H1 (cell line): ENCODE measurements at places on chromosomes 7 and 10. TPM values are rescaled to one million over a fixed set of nuclear protein-coding genes. Genes with fewer than 3 reads are reported as not detected.

TUBAL3 gene
- not detected in 2 replicates for total RNA-seq

HOXA2 gene
- not detected in 2 replicates for total RNA-seq

GSDME gene
- 7.6 and 8.5 TPM in 2 replicates for total RNA-seq

RARRES2 gene
- total RNA-seq, result 254 and 264 TPM in 2 replicates

CFAP69 gene
- 3.2 and 3.8 TPM in 2 replicates for total RNA-seq

CDC14C gene
- total RNA-seq, result not detected in 2 replicates

AKR1C8 gene
- not detected in 2 replicates for total RNA-seq

NUTM2A gene
- 0.41 and 0.59 TPM in 2 replicates for total RNA-seq

NFE2L3 gene
- 62.6 and 64.9 TPM in 2 replicates for total RNA-seq

RBM20 gene
- total RNA-seq, result 0.29 and 0.63 TPM in 2 replicates

CALHM3 gene
- 0.17 TPM in 1 of 2 replicates, not detected in the other for total RNA-seq

GARIN1A gene
- total RNA-seq, result 0.29 and 0.34 TPM in 2 replicates

- no peak for DNase-seq
These were observed 135.2 kb upstream of the ETV1 start for GRCh38 chr7:14124716-14125115.

DNA sequence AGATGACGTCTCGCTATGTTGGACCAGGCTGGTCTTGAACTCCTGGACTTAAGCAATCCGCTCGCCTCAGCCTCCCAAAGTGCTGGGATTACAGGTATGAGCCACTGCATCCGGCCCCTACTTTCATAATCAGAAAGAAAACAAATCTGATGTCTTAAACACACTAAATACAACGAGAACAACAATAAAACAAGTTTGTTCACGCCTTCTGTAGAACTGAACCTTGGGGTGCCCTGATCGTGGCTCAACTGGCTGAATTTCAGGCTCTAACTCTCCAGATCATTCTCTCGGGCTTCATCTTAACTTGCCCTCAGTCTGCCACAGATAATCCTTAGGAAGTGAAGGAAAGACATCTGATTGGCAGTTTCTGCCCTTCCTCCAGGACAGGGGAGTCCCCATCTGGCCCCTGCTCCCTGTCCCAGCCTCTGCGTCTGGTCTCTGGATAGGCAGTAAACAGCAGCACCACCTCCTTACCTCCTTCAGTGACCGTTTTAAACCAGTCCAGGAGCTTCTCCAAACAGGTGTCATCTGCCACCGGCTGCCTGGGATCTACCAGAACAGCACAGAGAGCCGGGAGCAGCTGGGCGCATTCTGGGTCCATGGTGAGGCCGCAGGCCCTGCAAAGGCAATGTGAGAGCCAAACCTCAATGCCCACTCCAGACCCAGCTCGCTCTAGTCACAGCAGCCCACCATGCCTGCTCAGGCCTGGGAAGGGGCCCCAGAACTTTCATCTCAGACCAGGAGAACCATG, 1.3 kb downstream of the BRAT1 start:
- no peak for DNase-seq

DNA sequence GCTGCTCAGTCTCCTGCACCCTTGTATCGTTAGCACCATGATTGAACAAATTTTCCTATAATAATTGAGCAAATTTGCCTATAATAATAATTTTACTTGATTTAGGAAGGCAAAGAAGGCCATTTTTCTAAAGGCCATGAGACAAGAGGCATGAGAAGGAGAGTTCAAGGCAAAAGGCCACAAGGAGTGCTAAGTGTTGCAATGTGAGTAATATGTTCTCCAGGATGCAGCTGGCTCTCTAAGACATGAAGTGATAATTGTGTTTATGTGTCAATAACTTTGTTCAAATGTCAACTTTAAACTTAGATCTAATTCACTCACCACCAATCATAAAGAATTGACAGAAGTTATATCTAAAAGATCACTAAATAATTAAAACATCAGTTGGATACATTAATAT, 53.8 kb downstream of the SGCE start:
- DNase-seq, result no peak

DNA sequence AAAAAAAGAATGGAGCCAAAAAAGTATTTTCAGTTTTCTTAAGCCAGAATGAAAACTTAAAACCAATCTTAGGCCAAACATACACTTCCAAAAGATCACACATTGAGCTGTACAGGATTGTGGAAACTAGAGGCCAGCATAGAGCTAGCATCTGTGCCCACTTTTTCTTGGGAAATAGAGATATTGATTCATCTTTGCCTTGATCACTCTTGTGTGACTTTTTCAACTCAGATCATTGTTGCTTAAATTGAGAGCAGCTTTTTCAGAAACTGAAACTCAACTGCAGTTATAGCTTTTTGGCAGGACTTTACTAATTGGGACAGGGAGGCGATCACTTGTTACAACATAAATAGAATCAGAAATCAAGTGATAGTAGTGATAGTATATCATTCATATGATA, 132.2 kb downstream of the PRKG1 start:
- no peak for DNase-seq

- no peak for DNase-seq
These were observed 104.1 kb upstream of the KCNMA1 start for GRCh38 chr10:77741746-77742145.

- DNase-seq, result no peak
These were observed 219.5 kb downstream of the KIAA1217 start for GRCh38 chr10:24428410-24428782.

GRCh38 chr7:140774371-140774770, 77.9 kb downstream of the NDUFB2 start:
- no peak for DNase-seq

- no peak for DNase-seq
These were observed 71.3 kb downstream of the NRCAM start for GRCh38 chr7:108384716-108385483.

DNA sequence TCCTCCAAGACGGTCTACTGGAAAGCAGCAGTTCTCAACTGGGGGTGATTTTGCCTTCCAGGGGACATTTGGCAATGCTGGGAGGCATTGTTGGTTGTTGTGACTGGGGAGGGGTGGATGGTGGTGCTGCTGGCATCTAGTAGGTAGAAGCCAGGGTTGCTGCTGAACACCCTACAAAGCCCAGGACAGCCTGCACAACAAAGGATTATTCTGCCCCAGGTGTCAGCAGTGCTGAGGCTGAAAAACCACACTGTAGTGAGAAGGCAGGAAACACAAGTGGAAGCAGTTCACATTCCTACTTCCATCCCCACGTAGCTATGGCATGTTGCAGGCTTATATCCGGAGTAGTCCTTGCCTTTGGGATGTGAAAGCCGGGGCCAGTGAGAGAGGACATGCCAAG, 86.9 kb downstream of the AOAH start:
- DNase-seq, result no peak

- no peak for DNase-seq
These were observed 10.4 kb upstream of the ELFN1 start for GRCh38 chr7:1659696-1660095.

DNA sequence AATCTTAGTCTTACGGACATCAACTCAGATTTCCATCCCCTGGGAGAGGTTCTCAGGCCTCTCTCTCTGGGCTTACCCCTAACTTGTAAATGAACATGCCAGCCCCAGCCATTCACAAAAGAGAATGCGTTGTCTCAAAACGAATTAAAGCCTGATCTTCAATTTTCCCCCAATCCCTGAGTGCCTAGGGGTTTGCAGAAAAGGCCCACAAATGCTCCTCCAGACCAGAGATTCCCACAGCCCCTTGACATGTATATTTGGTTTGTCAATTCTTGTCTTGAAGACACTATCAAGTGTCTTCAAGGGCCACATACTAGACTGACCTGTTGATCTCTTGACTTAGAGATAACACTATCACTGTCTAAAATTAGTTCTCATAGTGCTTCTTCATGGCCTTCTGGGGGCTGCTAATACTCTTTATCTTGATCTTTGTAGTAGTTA, 11.9 kb upstream of the HOXA13 start:
- DNase-seq, result no peak

GRCh38 chr7:151060416-151061212, 1.2 kb downstream of the SLC4A2 start:
- no peak for DNase-seq

DNA sequence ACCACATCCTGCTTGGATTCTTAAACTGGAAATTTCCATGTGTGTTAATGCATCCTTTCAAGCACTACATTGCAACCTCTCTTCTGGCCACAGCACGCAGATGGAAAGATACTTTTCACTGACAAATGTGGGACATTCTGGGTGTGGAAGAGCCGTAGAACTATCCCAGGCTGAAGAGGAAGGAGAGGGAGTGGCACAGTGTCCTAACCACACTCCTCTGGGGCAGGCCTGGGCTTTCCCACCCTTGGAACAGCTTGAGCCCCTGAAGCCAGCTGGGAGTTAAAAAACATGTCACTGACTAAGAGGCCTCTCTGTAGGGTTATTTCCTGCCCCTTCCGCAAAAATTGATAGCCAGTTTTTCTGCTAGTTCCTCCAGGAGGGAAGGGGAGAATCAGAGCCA, 34.0 kb upstream of the DNMBP start:
- no peak for DNase-seq

DNA sequence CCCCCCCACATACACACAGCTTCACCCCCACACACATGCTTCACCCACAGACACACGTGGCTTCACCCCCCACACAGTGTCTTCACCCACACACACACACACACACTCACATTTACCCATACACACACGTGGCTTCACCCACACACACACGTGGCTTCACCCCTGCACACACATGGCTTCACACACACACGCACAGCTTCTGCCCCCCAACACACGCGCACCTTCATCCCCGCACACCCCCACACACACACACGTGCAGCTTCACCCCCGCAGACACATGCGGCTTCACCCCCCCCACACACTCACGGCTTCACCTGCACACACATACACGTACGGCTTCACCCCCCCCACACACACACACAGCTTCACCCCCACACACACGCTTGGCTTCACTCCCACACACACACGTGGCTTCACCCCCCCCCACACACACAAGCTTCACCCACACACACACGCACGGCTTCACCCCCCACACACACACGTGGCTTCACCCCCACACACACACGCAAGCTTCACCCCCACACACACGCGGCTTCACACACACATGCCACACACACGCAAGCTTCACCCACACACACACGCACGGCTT, 82.4 kb downstream of the NKX6-2 start:
- no peak for DNase-seq

GRCh38 chr10:24884793-24885192, 67.6 kb downstream of the PRTFDC1 start:
- DNase-seq, result no peak

GRCh38 chr10:16439295-16439694, 2.5 kb downstream of the PTER start:
- DNase-seq, result no peak

DNA sequence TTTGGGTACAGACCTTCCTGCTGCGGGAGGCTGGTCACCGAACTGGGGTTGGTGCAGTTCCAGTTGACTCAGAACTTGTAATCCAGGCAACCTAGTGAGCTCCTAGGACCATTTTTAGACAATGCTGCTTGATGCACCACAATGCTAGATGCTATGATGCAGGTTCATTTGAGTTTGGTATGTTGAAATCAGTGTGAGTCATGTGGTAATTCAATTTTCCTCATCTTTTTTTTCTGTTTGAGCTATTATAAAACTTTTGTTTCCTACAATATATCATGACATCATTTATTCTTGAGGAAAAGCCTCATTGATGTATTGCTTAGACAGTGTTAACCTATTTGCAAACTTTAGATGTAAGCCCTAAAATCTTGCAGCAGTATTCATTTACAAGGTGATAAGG, 40.9 kb upstream of the MTPN start:
- DNase-seq, result no peak

DNA sequence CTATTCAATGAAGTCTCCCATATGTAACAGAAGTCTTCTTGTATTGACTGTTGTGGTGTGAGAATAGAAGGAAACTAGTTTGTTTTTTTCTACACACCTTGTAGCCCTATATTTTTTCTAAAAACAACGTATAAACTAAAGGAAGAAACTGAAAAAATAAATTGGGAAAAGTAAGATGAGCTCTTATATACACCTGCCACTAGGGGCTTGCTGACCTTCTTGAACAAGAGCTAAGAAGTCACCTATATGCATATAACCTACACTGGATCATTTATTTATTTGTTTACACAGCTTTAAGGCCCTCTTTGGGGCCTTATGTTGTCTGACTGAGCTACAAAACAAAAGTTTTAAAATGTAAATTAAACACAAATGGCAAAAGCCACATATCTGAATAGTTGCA, 383.0 kb downstream of the HPSE2 start:
- no peak for DNase-seq

- no peak for DNase-seq
These were observed 62.5 kb downstream of the GTF2IRD1 start for GRCh38 chr7:74516214-74516613.

- no peak for DNase-seq
These were observed 25.6 kb downstream of the FAM171A1 start for GRCh38 chr10:15345450-15345849.

DNA sequence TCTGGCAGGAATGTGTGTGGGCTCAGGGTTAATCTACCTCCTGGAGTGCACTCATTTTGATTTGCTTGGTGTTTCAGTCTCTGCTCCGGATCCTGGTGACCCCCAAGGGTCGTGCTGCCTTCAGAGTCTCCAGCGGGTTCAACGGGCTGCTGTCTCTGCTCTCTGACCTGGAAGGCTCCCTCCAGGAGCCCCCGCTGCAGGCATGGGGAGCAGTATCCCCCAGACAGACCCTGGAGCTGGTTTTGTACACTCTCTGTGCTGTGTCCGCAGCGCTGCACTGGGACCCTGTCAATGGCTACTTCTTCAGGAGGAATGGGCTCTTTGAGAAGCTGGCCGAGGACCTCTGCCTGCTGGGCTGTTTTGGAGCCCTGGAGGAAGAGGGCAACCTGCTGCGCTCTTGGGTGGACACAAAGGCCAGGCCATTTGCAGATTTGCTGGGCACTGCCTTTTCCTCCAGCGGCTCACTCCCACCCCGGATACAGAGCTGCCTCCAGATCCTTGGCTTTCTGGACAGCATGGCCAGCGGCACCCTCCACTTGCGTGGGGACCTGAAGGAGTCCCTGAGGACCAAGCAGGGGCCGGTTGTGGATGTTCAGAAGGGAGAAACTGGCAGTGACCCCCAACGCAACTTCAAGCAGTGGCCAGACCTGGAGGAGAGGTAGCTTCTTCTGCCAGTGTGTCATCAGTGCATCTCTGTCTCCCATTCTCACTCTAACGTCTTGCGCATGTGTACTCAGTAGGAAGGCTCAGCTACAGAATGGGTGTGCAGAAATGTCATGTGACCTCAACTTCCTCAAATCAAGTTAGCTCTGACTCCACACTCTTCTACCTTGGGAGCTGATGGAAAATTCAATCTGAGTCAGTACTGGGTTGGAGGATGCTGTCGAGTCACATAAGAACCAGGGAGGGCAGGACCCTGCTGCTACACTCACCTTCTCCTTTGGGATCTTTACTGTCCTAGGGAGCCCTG, 58.5 kb downstream of the WDFY4 start:
- DNase-seq, result no peak

DNA sequence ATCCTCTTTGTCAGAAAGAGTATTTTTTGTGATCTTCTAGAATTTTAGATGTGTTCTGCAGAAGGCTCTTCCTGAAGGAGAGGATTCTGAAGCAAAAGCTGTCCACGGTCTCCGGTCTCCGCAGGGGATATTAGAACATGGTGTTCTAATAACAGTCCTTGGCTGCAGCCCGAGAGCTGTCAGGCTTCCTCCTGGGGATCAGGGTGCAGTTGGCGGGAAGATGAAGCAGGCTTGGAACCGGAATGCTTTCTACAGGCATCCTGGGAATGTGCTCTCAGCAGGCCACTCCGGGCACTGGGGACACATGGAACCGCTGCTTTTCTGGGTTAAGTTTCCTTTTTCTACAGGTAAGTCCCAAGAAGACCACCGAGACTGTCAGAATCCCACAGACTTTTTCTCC, 118.6 kb upstream of the PARD3 start:
- no peak for DNase-seq

- DNase-seq, result no peak
These were observed 73.3 kb downstream of the C10orf90 start for GRCh38 chr10:126597211-126597610.
